ENCODE measurements at places on chromosomes 4 and X. TPM values are rescaled to one million over a fixed set of nuclear protein-coding genes. Genes with fewer than 3 reads are reported as not detected.

DNA sequence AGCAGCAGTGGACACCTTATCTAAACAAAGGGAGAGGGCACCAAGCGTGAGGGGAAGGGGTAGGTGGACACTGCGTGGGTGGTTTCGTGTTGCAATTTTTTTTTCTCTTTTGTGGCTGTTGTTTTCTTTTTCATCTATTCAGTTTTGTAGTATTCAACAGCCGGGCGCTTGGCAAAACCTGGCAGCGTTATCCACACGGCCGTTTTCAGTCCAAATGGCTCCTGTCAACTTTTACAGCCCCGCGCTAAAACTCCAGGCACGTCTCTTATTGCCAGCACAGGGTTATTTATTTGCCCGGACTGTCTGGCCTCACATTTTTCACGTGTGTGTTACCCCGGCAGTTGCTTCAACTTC, 192.2 kb downstream of the BCOR start:
- DNase-seq: no peak

The FAM149A gene
- 0.61 TPM for total RNA-seq

DNA sequence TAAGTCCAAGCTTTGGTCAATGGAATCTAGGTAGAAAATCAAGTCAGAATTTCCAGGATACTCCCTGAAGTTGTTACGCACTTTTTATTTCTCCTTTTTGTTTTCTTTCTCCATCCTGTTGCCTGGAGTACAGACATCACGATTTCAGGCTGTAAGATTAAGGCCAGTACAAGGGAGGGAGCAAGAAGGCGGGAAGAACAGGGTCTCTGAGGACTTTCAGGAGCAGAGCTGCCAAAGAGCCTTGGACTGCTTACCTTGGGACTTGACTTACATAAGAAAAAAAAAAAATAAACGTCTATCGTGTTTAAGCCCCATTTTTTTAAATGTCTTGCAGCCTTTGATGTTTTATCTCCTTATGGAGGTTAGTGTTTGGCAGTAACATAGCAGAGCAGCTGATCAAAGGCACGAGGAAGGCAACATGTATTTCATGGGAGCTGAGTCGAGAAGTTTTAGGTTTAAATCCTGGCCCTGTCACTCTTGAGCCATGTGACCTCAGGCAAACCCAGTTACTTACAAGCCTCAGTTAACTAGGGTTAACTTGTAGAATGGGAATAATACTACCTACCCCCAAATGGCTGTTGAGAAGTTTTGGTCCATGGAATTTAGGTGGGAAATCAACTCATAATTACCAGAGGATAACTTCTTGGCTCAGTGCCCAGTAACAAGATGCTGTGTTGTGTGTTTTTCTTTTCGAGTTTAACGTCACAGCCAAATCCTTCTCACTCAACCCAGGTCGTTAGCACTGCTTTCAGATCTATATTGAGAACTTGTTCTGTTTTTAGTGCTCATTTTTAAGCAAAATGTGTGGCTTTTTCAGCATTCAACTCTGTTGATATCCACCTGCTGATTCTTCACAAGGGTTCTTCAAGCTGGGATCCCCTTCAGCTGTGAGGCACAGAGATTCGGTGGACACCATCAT, 106.8 kb downstream of the CLNK start:
- no peak for DNase-seq

DNA sequence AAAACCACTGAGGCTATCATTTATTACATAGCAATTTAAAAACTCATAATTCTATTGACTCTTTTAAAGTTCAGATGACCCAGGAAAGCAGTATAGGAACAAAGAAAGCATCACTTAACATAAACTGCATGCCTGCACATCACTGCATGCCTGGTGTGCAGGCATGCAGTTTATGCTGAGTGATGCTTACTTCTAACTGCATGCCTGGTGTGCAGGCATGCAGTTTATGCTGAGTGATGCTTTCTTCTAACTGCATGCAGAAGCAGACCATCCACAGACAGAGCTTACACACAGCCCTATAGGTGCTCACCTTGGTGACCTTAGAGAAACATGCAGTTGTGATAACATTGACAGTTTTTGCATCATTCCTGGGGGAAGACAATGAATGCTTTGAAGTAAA, 17.0 kb downstream of the SDAD1 start:
- no peak for DNase-seq

GRCh38 chrX:31168551-31168950, 96.7 kb upstream of the FTHL17 start:
- DNase-seq: no peak

The CTSO gene
- total RNA-seq: 0.93 TPM

- no peak for DNase-seq
Observed at GRCh38 chr4:186689476-186689875, 34.2 kb downstream of the FAT1 start.

Measured in activated T-helper 1 cell treated with anti-CD3 and anti-CD28 coated beads, Interleukin-12 subunit alpha, Interleukin-12 subunit beta, Interleukin-2, Interleukin-4 antibody, amounts not matched to agents 30 ng/mL and 10 ng/mL and 1 ng/mL, durations not matched to agents 14 hours and 24 hours and 36 hours (primary cell).